ENCODE measurements at places on chromosomes 1 and 21.

- H3K4me3 ChIP-seq, result no peak overlapping the region
- no peaks in the 10 kb centered on the region for H3K36me3 ChIP-seq
- no peak overlapping the region for H3K27ac ChIP-seq
- no peak for DNase-seq
Observed at GRCh38 chr1:16067127-16067768, 6.2 kb downstream of the FAM131C start.

- H3K27ac ChIP-seq, result no peak overlapping the region
- no peak for DNase-seq
- H3K4me3 ChIP-seq, result no peak overlapping the region
- H3K4me1 ChIP-seq, result no peaks in the 10 kb centered on the region
- no peaks in the 10 kb centered on the region for H3K27me3 ChIP-seq
- no peaks in the 10 kb centered on the region for H3K36me3 ChIP-seq
Observed at GRCh38 chr1:180458807-180459206, 43.6 kb downstream of the ACBD6 start.

DNA sequence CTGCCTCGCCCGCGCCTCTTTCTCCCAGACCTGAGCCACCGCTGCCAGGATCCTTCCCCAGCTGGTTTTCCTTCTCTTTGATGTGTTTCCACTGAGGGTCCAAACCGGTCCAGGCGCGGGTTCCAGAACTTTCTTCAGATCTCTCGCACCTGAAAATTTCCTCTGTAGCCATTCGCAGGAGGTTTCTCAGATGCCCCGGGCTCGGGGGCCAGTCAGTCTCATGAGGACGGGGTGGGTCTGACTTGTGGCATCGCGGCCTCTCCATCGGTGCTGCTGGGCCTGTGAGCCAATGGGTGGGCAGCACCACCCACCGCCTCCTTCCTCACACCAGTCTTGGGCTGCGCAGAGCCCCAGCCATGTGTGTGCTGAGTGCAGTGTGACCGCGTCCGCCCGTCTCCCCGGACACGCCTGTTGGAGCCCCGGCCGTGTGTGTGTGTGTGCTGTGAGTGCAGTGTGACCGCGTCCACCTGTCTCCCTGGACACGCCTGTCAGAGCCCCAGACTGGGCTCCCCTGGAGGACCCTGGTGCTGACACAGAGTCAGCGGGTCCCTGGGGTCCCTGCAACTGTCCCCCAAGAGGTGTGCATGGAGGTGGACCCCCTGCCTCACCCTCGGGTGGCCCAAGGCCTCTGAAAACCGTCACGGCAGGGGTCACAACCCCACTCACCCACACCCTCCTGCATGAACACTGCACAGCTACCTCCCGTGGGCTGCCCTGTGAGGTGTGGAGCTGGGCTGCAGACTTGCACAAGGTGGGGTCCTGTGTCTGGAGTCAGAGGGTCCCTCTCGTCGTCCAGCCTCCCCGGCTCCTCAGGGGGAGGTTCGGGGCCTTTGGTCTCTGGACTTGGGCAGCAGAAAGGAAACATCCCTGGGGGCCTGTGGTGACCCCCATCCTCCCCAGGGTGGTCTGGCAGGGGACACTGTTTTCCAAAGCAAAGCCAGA lies 20.2 kb downstream of the COL18A1 start:
- no peak for DNase-seq
- no peaks in the 10 kb centered on the region for H3K4me1 ChIP-seq
- no peaks in the 10 kb centered on the region for H3K27me3 ChIP-seq
- no peaks in the 10 kb centered on the region for H3K36me3 ChIP-seq

- no peaks in the 10 kb centered on the region for H3K4me1 ChIP-seq
- peaks cover 23% of the 10 kb centered on the region for H3K36me3 ChIP-seq
- no peak overlapping the region for H3K4me3 ChIP-seq
- no peak overlapping the region for H3K27ac ChIP-seq
- no peaks in the 10 kb centered on the region for H3K27me3 ChIP-seq
- DNase-seq, result no peak
Observed at GRCh38 chr1:12562955-12563576, 54.9 kb downstream of the DHRS3 start.

DNA sequence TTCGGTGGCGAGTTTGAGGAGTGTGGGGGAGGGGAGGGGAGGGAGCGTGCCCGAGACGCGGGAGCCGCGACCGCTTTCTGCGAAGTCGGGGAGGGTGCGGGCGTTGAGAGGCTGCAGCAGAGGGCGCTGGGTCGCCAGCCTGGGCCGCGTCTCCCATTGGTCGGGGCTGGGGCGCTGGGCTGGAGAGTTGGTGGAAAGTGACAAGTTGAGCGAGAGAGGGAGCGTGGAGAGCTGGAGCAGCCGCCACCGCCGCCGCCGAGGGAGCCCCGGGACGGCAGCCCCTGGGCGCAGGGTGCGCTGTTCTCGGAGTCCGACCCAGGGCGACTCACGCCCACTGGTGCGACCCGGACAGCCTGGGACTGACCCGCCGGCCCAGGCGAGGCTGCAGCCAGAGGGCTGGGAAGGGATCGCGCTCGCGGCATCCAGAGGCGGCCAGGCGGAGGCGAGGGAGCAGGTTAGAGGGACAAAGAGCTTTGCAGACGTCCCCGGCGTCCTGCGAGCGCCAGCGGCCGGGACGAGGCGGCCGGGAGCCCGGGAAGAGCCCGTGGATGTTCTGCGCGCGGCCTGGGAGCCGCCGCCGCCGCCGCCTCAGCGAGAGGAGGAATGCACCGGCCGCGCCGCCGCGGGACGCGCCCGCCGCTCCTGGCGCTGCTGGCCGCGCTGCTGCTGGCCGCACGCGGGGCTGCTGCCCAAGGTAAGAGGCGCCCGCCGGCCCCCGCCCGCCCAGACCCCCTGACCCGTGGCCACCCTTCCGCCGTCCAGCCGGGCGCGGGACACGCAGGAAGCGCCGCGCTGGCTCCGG lies at the start of gene ROR1:
Gene ROR1 (plus strand): TSS at position 203 of the 802 bp plus-strand sequence.
- peaks cover 4% of the 10 kb centered on the region for H3K27me3 ChIP-seq
- no peak within 1 kb of the TSS for H3K27ac ChIP-seq
- H3K36me3 ChIP-seq, result no peaks in the 10 kb centered on the region
- no peak within 1 kb of the TSS for H3K4me3 ChIP-seq
- H3K4me1 ChIP-seq, result no peaks in the 10 kb centered on the region

DNA sequence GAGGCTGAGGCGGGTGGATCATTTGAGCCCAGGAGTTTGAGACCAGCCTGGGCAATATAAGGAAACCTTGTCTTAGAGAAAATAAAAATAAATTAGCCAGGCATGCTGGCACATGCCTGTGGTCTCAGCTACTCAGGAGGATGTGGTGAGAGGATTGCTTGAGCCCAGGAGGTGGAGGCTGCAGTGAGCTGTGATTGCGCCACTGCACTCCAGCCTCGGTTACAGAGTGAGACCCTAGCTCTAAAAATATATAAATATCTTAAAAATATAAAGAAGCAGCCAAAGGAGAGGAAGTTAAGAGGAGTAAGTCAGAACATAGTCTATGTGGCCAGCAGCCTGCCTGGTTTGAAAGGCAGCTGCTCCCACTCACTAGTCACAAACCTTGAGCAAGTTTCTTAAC lies 4.5 kb upstream of the IL10RB start:
- no peak overlapping the region for H3K27ac ChIP-seq
- DNase-seq, result no peak
- H3K36me3 ChIP-seq, result peaks cover 40% of the 10 kb centered on the region
- no peak overlapping the region for H3K4me3 ChIP-seq
- peaks cover 30% of the 10 kb centered on the region for H3K4me1 ChIP-seq
- no peaks in the 10 kb centered on the region for H3K27me3 ChIP-seq

DNA sequence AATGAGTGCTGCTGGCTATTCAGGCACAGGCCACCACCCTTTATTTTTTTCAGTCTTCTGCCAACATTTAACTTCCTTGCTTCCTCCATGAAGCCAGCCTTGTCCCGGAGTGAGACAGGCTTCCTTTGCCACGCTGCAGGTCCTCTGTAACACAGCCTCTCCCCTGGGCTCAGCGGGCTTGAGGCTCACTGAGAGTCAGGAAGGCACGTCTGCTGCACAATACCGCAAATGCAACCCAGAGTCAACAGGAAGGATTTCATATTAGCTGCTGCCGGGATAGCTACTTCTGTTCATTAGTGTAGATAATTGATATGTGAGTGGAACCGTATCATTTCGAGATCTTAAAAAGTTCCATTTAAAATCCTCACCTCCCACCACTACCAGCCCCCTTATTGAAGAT lies 22.5 kb downstream of the MYOG start:
- no peaks in the 10 kb centered on the region for H3K4me1 ChIP-seq
- no peak for DNase-seq
- no peaks in the 10 kb centered on the region for H3K27me3 ChIP-seq
- no peak overlapping the region for H3K27ac ChIP-seq
- no peaks in the 10 kb centered on the region for H3K36me3 ChIP-seq

- DNase-seq, result no peak
- H3K27me3 ChIP-seq, result no peaks in the 10 kb centered on the region
- H3K4me3 ChIP-seq, result no peak overlapping the region
- no peaks in the 10 kb centered on the region for H3K36me3 ChIP-seq
- no peak overlapping the region for H3K27ac ChIP-seq
Observed at GRCh38 chr1:5980314-5981008, 11.8 kb downstream of the NPHP4 start.

- no peaks in the 10 kb centered on the region for H3K4me1 ChIP-seq
- no peaks in the 10 kb centered on the region for H3K27me3 ChIP-seq
- no peak overlapping the region for H3K4me3 ChIP-seq
- no peak overlapping the region for H3K27ac ChIP-seq
- H3K36me3 ChIP-seq, result no peaks in the 10 kb centered on the region
Observed at GRCh38 chr1:225063722-225064121, 134.2 kb downstream of the DNAH14 start.

- DNase-seq, result no peak
- no peak overlapping the region for H3K27ac ChIP-seq
- no peaks in the 10 kb centered on the region for H3K4me1 ChIP-seq
Observed at GRCh38 chr1:98177751-98178150, 256.9 kb upstream of the DPYD start.

- no peak for DNase-seq
- no peaks in the 10 kb centered on the region for H3K36me3 ChIP-seq
- no peaks in the 10 kb centered on the region for H3K27me3 ChIP-seq
- no peaks in the 10 kb centered on the region for H3K4me1 ChIP-seq
- no peak overlapping the region for H3K4me3 ChIP-seq
Observed at GRCh38 chr1:151713874-151714273, 2.7 kb downstream of the CELF3 start.

- no peaks in the 10 kb centered on the region for H3K36me3 ChIP-seq
- H3K27ac ChIP-seq, result no peak overlapping the region
- DNase-seq, result no peak
- no peak overlapping the region for H3K4me3 ChIP-seq
- H3K4me1 ChIP-seq, result no peaks in the 10 kb centered on the region
Observed at GRCh38 chr21:42854246-42855010, 24.9 kb downstream of the WDR4 start.

DNA sequence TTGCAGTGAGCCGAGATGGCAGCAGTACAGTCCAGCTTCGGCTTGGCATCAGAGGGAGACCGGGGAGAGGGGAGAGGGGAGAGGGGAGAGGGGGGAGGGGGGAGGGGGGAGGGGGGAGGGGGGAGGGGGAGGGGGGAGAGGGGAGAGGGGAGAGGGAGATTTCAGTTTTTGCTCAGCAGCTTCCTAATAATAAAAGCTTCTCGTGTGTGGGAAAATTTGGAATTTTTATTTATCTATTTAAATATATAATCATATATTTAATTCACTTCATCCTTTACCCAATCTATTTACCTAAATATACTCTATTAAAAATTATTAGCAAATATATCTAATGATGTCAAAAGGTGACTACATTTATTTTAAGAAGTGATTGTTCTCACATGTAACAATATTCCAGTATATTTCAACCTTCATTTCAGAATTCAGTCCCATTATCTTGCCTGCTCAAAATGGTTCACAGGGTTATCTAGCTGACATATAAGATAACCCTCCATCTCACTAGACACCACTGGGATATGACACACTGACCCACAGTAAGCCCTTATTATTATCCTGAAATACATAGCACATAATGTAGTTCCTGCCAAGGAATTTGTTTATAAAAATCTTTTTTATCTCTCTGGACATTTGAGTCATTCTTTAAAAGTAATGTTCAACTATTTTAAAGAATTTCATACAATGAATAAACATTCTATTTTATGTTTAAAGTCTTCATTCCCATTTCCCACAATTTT lies 105.9 kb downstream of the GPATCH2 start:
- no peaks in the 10 kb centered on the region for H3K27me3 ChIP-seq
- DNase-seq, result no peak
- H3K27ac ChIP-seq, result no peak overlapping the region
- H3K4me3 ChIP-seq, result no peak overlapping the region
- no peaks in the 10 kb centered on the region for H3K4me1 ChIP-seq

DNA sequence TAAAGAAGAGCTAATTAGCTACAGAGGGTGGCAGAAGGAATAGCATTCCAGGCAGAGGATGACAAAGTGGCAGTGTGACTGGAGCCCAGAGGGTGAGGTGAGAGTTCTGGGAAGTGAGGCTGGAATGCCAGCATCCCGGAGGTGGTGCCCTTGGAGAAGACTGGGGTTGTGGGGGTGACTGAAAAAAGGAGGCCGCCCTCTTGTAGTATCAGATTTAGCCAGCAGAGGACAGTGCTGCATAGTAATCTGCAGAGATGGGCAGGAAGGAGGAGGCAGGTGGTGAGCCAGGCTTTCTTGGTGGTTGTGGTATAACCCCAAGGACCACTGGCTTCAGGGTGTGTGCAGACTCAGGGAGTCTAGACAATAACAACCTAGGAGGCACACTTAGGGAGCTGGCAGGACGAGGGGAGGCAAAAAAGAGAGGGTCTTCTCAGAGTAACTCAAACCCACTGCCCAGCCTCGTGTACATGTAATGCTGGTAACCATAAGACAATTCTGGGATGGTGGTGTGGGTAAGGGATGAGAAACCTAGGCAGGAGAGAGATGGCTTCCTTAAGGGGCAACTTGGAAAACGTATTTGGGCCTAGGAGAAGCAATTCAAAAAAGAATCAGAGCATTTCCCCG lies 30.5 kb downstream of the MROH7 start:
- H3K27me3 ChIP-seq, result no peaks in the 10 kb centered on the region
- no peaks in the 10 kb centered on the region for H3K36me3 ChIP-seq
- H3K4me3 ChIP-seq, result no peak overlapping the region
- H3K27ac ChIP-seq, result no peak overlapping the region
- no peaks in the 10 kb centered on the region for H3K4me1 ChIP-seq

GRCh38 chr1:208113011-208113410 lies 131.2 kb downstream of the PLXNA2 start:
- H3K27me3 ChIP-seq, result no peaks in the 10 kb centered on the region
- no peak for DNase-seq
- H3K36me3 ChIP-seq, result no peaks in the 10 kb centered on the region

DNA sequence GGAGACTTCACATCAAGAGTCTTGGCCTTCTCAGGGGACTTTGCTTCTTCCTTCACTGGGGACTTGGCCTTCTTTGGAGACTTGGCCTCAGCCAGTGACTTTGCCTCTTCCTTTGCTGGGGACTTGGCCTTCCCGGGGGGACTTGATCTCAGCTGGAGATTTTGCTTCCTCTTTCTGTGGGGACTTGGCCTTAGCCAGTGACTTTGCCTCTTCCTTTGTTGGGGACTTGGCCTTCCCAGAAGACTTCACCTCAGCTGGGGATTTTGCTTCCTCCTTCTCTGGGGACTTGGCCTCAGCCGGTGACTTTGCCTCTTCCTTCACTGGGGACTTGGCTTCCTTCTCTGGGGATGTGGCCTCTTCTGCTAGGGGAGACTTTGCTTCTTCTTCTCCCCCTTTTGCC lies 13.5 kb upstream of the CD2 start:
- peaks cover 44% of the 10 kb centered on the region for H3K4me1 ChIP-seq
- DNase-seq, result no peak
- no peak overlapping the region for H3K4me3 ChIP-seq
- no peaks in the 10 kb centered on the region for H3K36me3 ChIP-seq

All from naive thymus-derived CD4-positive, alpha-beta T cell (primary cell).